ENCODE measurements at places on chromosomes 12 and 14. TPM values are rescaled to one million over a fixed set of nuclear protein-coding genes. Genes with fewer than 3 reads are reported as not detected.

Gene SYNDIG1L
- not detected for total RNA-seq

Gene TAS2R19
- 1.5 TPM for total RNA-seq

Gene DUSP16
- total RNA-seq: 24.5 TPM

Gene PPP1R1A
- total RNA-seq: 37.9 TPM

Gene FAM90A1
- total RNA-seq: not detected

Gene TDRD9
- total RNA-seq: 3.3 TPM

Gene KCNK13
- total RNA-seq: 0.62 TPM

Gene NOS1
- 0.32 TPM for total RNA-seq

Gene MAP3K9
- total RNA-seq: 1.5 TPM

Gene PPP1R12A
- 63.3 TPM for total RNA-seq

Gene TAS2R20
- total RNA-seq: 1.3 TPM

Gene TROAP
- not detected for total RNA-seq

Gene DDX55
- total RNA-seq: 5.1 TPM

Gene LBHD2
- total RNA-seq: not detected

Gene SPRYD3
- total RNA-seq: 63.5 TPM

Gene RNASE7
- total RNA-seq: not detected

Gene FOXG1
- total RNA-seq: not detected

Gene HOXC9
- not detected for total RNA-seq

Gene SIX1
- 0.89 TPM for total RNA-seq

Gene PHLDA1
- 99.4 TPM for total RNA-seq

Gene RHNO1
- total RNA-seq: 8.3 TPM

Gene CLEC1B
- total RNA-seq: not detected

Gene NPFF
- not detected for total RNA-seq
